Stimulated activated CD8-positive, alpha-beta memory T cell treated with anti-CD3 and anti-CD28 coated beads, Interleukin-7, amount 100 ng/mL, for 48 hours (primary cell): ENCODE measurements at places on chromosomes 2 and 18.

GRCh38 chr2:67108231-67108630, 288.9 kb upstream of the ETAA1 start:
- DNase-seq, result no peak

GRCh38 chr18:10057894-10058791, 144.3 kb downstream of the VAPA start:
- DNase-seq, result no peak

DNA sequence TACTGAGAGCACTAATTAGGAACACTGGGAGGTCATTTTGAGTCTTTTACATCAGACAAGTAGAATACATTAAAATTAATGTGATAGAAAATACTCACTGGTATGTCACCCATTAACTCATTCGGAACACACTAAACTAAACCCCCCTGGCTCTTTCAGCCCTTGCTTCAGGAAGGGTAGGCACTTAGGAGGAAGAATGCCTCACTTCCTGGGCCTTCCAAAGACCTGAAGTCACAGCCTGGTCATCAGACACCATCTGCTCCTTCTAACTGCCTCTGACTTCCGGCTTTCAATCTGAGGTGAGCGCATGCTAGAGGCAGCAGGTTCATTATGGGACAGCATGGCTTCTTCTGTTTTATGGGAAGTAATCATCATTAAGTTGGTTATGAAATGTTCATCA, 451.4 kb downstream of the PID1 start:
- DNase-seq, result no peak

GRCh38 chr2:120323214-120323613, 22.7 kb upstream of the INHBB start:
- no peak for DNase-seq

GRCh38 chr2:40556739-40557138, 104.8 kb upstream of the SLC8A1 start:
- DNase-seq, result no peak

DNA sequence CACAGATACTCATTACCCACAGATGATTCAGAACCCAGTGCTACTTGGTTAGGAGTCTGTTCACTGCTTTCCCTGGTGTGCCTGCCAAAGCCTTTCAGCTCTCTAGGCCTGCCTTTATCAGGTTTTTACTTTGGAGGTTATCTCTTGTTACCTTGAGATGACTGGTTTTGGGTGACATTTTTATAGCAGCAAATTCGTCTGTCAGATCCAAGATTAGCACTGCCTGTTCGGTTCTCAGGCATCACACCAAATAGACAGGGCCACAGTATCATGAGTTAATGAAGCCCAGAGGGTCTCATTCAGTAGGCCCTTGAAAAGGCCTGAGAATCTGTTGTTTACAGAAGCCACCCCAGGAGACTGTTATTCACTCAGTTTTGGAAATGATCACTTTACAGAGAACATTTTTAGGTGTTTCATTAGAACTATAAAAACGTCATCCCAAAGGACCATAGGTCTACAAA, 121.2 kb downstream of the OSBPL6 start:
- DNase-seq, result no peak

- no peak for DNase-seq
Observed at GRCh38 chr18:69490813-69491212, 90.1 kb downstream of the DOK6 start.

DNA sequence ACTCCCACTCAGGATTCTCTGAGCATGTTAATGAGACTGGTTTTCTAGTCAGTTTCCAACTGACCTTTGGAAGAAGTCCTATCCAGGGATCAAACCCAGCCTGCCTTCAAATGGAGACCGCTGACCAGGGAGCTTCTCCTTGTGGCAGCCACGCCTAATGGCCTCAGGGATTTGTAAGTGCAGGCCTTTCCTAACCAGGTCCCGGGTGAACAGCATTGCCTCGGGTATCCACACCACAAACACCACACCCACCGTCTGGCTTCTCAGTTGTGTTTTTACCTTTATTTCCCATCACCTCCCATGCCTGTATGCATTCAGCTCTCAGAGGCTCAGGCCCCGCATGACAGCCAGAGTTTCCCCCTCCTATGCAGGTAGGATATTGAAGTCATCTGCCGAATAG, 406.3 kb upstream of the HS6ST1 start:
- no peak for DNase-seq

GRCh38 chr2:198762441-198762840, 695.3 kb downstream of the SATB2 start:
- DNase-seq, result no peak

DNA sequence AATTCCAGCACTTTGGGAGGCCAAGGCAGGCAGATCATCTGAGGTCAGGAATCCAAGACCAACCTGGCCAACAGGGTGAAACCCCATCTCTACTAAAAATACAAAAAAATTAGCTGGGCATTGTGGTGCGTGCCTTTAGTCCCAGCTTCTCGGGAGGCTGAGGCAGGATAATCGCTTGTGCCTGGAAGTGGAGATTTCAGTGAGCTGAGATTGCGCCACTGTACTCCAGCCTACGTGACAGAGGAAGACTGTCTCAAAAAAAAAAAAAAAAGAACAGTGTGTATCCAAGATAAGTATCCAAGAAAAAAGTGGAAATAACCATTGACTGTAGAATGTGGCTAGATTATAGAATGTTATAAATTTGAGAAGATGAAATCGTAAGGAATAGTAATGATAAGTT, 142.1 kb downstream of the FAM124B start:
- no peak for DNase-seq

GRCh38 chr2:8234253-8234652, 447.6 kb upstream of the ID2 start:
- no peak for DNase-seq

- DNase-seq, result no peak
Observed at GRCh38 chr2:77813599-77813998, 291.4 kb upstream of the LRRTM4 start.

DNA sequence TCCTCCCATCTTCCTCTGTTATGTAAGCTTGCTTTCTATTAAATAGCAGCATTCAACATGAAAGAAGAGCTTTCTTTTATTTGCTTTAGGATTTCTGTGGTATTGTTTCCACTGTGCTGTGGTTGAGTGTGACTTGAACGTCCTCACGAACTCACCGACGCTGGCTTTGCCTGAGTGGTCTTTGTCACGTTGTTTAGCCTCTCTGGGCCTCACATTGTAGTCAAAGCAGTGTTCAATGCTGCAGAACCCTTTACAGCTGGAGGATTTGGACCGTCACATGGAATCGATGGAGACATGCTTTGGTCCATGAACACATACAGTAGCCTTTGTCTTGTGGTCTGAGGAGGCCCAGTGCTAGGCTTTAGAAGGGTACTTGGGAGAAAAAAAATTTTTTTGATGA, 66.3 kb downstream of the TANC1 start:
- no peak for DNase-seq

DNA sequence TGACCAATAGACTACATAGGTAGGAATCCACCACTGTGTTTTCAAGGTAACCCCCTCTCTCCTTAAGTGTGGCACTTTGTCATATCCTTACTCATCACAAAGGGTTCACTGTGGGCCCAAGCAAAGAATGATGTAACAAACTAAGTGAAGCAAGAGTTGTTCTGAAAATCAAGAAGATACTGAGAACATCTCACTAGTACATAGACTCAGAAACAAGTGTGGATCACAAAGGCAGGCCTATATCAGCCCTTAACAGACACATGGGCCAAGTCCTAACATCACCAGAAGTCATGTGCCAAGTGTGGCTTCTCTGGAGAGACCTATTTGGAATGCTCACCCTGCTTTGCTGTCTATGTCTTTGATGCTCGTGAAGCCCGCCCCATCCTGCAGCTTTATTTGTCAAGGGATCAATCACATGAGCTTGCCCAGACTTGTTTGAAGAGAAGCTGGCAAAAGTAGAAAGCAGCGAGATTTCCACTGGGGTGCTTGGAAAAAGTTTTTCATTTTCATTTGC, 131.2 kb upstream of the TTC39C start:
- DNase-seq, result no peak

DNA sequence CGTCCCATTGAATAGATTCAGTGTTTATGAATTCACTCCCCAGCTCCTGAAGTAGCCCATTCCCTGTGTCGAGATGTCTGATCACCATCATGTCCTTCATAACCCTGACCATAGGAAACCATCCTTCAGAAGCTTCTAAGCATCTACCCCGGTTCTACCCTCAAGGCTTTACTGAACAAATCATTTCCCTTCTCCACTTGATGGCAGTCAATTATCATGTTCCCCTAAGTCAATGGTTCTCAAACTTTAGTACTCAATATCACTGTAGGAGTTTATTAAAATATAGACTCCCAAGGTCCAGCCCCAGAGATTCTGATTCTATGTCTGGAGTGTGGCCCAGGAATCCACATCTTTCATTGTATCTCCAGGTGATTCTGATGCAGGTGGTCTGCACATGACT, 228.4 kb upstream of the SP5 start:
- no peak for DNase-seq

DNA sequence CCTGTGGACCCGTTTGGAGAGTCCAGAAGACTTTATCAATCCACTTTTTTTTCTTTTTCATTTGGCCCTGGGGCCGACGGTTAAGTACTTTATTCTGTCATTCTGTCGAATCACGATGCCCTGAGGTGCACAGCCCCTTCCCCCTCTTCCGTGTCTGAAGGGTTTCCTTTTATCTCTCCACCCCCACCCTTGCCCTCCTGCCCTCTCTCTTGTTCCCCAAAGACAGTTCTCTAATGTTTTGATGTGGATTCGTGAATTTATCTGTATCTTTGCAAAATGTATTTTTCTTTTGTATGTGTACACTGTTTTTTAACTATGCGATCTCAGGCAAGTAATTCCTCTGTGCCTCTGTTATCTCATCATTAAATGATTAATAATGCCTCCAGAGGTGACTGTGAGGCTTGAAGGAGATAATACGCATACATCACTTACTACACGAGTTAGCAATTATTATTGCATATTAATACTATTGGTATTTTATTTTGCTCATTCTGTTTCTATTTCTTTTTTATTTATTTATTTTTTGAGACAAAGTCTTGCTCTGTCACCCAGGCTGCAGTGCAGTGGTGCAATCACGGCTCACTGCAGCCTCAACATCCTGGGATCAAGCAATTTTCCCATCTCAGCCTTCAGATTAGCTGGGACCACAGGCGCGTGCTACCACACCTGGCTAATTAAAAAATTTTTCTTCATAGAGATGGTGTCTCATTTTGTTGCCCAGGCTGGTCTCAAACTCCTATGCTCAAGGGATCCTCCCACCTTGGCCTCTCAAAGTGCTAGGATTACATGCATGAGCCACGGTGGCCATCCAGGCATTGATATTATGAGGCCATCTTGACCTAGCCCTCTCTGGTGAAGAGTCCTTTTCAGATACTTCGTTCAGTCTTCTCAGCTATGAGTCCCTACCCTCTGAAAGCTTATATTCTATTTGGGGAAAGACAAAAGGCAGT, 1.4 kb upstream of the CASP8 start:
- no peak for DNase-seq
